ENCODE measurements at places on chromosomes 5 and 9. TPM values are rescaled to one million over a fixed set of nuclear protein-coding genes. Genes with fewer than 3 reads are reported as not detected.

- DNase-seq: no peak
Measured at GRCh38 chr5:111068213-111068612, 3.3 kb upstream of the TSLP start.

DNA sequence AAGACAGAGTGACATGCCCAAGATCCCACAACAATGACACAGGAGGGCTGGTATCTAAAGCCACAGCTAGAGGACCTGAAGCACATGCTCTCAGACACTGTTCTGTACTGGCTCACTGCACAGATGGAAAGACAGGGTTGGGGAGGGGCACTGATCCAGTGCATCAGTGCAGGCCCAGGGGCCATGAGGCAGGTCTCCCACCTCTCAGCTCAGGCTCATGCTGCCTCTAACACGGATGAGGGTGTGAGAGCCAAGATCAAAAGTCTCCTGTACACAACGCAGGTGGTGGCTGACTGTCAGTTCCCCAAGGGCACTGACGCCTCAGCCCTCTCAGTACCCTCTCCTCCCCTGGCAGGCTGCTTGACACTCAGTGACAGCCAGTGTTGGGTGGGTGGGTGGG lies 10.9 kb downstream of the RAPGEF1 start:
- no peak for DNase-seq

GRCh38 chr5:19370655-19371386 lies 617.2 kb downstream of the CDH18 start:
- DNase-seq: no peak

GRCh38 chr9:103899866-103900265 lies 194.2 kb upstream of the SMC2 start:
- DNase-seq: peak; percentile 5

- DNase-seq: peak; percentile 58
Measured at GRCh38 chr9:129550199-129550839, 70.6 kb downstream of the C9orf50 start.

GRCh38 chr9:86337469-86338108 lies 16.6 kb downstream of the TUT7 start:
- no peak for DNase-seq

- no peak for DNase-seq
Measured at GRCh38 chr5:133386662-133387061, 225.7 kb downstream of the FSTL4 start.

DNA sequence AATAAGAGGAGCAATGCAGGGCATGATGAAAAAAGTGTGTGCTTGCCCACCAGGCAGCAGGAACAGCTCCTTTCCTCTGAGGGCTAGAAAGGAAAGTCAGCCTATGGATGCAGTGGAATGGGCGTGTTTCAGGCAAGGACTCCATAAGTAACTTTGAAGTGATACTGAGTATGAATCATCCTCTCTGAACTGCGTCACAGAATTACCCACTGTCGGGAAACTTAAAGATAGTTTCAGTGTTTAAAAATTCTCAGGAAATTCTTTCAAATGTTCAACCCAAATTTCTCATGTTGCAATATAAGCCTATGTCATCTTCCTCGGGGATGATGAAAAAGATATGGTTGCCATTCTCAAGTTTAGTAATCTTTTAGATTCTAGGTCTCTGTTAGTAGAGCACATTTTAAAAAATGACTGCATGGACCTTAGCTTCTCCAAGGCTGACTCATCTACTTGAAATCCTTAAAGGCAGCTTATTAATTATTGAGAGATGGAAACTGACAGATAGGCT lies 27.7 kb downstream of the PTCD2 start:
- peak; percentile 21 for DNase-seq

GRCh38 chr9:122158202-122158601 lies 1.4 kb downstream of the NDUFA8 start:
- peak; percentile 58 for DNase-seq

DNA sequence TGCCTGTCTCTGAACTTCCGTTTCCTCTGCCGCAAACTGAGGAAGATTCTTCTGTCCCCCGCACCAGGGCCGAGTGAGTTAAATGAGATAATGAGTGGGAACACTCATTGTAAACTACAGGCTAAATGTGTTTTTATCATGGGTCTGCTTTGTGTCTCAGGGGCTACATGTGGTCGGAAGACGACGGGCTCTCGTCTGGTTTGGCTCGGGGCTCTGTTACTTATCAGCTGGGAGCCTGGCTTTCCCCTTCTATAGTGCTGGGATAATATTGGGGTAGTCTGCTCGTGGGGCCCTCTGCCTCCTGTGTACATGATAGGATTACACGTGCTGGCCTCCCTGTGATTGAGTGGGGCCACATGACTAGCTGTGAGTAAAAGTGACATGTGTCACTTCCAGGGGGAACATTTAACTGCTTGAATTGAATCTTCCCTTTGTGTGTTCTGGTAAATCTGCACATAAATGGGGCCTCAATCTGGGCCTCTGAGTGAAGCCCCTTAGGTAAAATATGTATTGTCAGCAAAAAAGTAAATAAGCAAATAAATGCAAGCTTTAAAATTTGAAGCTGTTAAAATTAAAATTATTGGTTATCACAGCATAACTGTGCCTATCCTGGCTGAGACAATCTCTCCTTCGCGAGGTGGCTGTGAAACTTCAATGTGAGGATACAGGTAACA lies 86.9 kb upstream of the SH3PXD2B start:
- DNase-seq: no peak

GRCh38 chr5:2906302-2907090 lies 155.0 kb upstream of the IRX2 start:
- DNase-seq: no peak

DNA sequence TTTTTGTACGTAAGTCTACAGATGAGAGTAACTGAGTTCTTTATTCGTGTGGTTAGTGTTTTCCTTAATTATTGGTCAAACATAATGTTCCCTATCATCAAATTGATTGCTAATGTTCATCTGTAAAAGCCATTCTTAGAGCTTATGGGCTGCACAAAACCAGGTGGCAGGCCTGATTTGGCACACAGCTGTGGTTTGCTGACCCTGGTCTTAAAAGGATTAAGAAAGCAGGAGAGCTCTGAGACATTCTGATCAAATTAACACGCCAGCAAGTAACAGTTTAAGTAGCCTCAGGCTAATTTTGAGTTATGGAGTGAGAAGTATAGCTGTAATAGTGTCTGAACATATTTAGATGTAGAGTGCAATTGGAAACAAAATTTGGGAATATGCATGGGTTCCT lies 63.2 kb downstream of the PRR16 start:
- DNase-seq: no peak

DNA sequence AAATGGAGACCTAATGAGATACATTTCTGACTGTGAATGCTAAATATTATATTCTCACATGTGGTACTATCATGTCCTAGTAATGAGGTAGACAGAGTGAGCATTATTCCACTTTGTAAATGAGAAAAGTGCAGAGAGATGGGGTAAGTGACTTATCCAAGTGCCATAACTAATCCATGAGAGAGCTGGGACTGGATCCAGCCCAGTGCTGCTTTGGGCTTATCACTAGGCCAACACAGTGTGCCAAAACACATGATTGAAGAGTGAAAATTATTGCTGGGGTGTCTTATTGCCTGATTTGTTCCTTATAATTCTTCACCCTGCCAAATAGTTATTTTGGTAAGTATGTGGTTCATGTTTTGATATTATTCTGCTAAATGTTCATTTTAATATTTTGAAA lies 442.2 kb upstream of the GRAMD2B start:
- no peak for DNase-seq

DNA sequence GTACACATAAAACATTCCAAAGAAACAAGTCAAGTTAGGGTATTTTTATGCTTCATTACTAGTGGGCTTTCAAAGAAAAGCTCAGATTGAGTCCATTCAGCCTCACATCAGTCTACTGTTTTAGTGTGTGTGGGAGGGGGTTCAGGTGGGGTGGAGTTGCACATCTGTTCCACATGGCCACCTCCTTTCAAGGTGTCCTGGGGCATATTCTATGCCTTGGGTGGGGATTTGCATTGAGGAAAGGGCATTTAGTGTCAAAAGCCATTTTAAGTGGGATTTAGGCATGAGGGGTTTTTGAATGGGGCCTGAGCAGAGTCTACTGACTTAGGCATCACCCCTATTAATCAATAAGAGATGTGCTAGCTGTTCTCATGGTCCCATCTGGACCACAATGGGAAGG lies 983.1 kb downstream of the TLE4 start:
- no peak for DNase-seq

GRCh38 chr5:136781464-136781863 lies 416.1 kb upstream of the TRPC7 start:
- DNase-seq: no peak

DNA sequence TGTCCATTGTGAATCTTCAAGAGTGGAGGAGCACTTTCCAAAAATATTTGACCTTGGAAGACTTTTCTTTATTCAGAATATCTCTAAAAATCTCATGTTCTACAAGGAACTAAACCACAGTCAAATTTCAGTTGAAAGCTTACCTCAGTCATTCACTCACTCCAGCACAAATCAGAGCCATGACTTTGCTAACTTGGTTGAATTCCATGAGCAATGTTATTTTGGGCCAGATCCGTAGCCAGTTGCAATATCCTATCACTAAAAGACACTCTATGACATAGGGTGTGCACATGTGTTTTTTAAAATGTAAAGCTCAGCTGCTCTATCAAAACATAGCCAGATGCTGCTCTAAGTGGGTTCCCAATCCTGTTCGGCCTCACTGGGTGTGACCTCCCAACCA lies 156.1 kb upstream of the ANKRD55 start:
- DNase-seq: no peak

DNA sequence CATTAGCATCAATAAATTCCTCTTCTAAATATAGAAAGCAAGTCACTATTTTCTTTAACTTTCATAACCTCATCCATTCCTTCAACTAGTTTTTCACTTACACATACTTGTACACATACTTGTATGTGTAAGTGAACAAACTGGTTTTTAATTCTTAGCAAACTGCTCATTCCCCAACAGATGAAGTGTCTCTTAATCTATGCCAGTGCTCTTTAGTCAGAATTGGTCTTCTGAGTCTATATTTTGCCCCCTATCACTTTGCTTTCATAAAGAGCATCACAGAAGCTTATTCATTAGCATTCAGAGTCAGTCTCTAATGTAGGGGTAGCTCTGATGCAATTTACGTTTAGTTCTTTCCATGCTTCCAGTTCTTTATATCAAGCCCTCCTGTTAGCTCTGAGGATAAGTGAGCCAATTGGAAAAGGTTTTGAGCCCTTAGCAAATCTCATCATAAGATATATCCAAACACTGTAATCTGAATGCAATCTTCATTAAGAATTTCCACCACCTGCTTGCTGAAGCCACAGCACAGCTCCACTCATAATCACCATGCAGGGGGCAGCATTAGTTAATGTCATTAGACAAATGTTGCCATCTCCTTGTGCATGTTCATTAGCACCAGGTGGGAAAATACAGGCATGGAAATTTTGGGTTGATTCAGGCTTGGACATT lies 178.5 kb upstream of the SLC24A2 start:
- DNase-seq: no peak

- DNase-seq: peak; percentile 37
Measured at GRCh38 chr5:90871391-90871991, 312.9 kb downstream of the ADGRV1 start.

DNA sequence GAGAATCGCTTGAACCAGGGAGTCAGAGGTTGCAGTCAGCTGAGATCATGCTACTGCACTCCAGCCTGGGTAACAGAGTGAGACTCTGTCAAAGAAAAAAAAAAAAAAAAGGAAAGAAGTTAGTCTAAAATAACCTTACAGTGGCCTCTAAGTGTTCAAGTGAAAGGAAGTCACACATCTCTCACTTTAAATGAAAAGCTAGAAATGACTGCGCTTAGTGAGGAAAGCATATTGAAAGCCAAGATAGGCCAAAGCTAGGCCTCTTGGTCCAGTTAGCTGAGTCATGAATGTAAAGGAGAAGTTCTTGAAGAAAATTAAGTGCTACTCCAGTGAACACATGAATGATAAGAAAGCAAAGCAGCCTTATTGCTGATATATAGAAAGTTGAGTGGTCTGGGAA lies 38.1 kb downstream of the ITGA1 start:
- no peak for DNase-seq

Gene ADAMTS19
- not detected for total RNA-seq

Gene IFNA17
- total RNA-seq: not detected

Gene DOCK8
- total RNA-seq: 4.4 TPM

Gene ADGRD2
- not detected for total RNA-seq

Gene RAB3C
- 0.38 TPM for total RNA-seq

All from dermis microvascular lymphatic vessel endothelial cell (primary cell).